Activated naive CD4-positive, alpha-beta T cell treated with anti-CD3 and anti-CD28 coated beads for 36 hours (primary cell): ENCODE measurements at places on chromosomes 12 and 14.

- no peak for DNase-seq
Measured at GRCh38 chr12:76936275-76937193, 57.7 kb upstream of the CSRP2 start.

DNA sequence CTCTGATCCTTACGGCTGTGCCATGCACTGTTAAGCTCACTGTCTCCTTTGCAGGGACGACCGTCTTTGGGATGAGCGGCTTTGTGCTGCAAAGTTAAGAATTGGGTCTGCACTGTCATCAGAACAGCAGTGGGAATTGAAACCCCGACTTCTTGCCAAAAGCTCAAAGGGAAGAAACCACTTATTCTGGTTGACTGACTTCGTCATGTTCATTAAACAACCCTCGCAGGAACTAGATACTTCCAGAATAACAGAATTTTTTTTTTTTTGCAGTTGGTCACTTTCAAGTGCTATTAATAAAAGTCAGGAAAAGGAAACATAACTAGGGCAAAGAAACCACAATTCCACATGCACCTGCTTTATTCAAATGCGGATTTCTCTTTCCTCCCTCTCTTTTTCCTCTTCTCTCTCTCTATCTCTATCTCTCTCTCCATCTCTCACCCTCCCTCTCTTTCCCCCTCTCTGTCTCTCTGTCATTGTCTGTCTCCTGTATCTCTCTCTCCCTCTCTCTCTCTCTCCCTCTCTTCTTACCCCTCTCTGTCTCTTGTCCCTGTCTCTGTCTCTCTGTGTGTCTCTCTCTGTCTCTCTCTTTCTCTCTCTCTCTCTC, 12.3 kb upstream of the GLT1D1 start:
- DNase-seq = no peak

GRCh38 chr14:61562321-61563161, 132.8 kb upstream of the HIF1A start:
- DNase-seq = peak; percentile 77

- no peak for DNase-seq
Measured at GRCh38 chr12:97051341-97051740, 144.3 kb downstream of the NEDD1 start.

DNA sequence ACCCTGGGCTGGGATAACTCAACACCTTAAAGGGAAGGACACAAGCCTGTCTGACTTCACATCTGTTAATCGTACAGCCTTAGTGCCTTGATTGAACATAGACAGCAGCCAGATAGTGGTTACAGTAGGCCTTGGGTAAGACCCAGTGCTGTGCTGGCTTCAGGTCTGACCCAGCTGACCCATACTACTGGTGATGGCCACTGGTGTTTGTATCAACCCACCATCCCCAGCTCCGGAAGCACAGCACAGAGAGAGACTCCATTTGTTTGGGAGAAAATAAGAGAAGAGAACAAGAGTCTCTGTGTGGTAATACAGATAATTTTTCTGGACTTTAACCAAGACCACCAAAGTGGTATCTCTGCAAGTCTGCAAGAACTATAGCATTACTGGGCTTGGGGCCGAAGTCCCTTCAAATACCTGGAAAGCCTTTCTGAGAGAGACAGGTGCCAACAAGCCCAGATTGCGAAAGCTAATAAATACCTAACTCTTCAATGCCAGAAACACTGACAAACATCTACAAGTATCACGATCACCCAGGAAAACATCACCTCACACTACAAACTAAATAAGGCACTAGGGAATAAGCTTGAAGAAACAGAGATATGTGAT, 330.1 kb upstream of the GARIN2 start:
- DNase-seq = no peak

GRCh38 chr14:102998393-102998792, 59.0 kb downstream of the CDC42BPB start:
- DNase-seq = no peak

- DNase-seq = peak; percentile 34
Measured at GRCh38 chr12:27277846-27278260, 33.8 kb downstream of the STK38L start.

- DNase-seq = no peak
Measured at GRCh38 chr14:93094121-93094918, 21.4 kb downstream of the ITPK1 start.

DNA sequence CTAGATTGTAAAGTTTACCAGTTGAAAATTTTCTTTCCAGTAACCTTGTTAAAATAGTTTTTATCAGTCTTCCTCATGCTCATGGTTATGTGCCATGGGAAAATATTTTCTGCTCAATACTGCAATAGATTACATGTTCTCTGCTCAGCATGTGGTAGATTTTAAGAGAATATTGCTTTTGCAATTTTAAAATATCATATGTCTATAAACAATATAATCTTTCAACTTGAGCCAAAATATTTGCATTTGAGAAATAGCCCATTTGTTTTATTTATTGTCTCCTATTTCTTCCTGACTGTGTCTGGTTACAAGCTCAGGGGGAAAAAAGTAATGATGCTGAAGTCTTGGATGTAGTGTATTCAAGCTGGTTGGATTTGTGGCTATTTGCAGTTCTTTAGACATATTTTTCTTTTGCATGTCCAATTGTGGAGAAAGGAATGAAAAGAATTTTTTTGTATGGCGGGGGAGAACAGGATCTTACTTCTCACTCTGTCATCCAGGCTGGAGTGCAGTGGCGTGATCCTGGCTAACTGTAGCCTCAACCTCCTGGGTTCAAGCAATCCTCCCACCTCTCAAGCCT, 342.6 kb upstream of the NAV3 start:
- no peak for DNase-seq

GRCh38 chr14:89973234-89973823, 17.6 kb downstream of the TDP1 start:
- peak; percentile 70 for DNase-seq

DNA sequence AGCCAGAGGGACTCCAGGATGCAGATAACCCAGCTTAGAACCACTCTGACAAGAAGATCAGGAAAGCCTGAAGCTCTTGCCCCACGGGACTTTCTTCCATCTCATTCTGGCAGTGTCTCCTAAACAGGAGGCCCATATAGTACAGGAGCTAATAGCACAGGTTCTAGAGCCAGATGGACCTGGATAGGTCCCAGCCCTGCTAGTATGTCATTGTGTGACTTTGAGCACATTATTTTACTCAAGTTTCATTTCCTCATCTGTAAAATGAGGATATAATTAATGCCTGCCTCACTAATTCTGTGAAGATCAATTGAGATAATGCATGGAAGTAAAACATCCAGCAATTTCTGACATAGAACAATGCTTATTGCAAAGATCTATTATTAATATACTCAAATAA, 66.5 kb upstream of the GZMB start:
- DNase-seq = no peak

- DNase-seq = no peak
Measured at GRCh38 chr14:105146976-105147635, 21.5 kb downstream of the JAG2 start.

- DNase-seq = no peak
Measured at GRCh38 chr12:48356041-48356768, 5.5 kb upstream of the ZNF641 start.
